ENCODE measurements at places on chromosomes 2 and 18.
A peak's percentile ranks its signal among the peaks of the same experiment; 100 is the strongest.

GRCh38 chr2:222353993-222354392 is 55.2 kb upstream of the PAX3 start:
- DNase-seq: no peak

- no peak for DNase-seq
Measured at GRCh38 chr2:15760232-15760910, 168.7 kb downstream of the DDX1 start.

- DNase-seq: no peak
Measured at GRCh38 chr2:196586511-196586991, 53.0 kb upstream of the CCDC150 start.

DNA sequence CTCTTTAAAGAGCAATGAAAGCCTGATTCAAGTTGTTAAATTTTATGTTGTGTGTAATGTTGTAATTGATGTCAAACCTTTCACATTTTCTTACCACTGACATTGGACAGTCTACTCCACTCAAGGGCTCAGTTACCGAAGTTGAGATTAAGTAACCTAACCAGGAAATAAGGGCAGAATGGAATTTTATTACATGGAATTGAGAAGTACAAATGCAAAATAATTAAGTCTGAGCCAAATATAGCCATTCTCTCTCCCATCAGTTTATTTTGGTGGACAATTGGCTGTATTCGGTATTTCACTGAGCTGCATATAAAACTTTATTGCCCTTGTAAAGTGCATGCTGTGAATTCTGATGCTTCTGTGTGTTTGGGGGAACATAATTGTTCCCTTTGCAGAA is 231.5 kb downstream of the TTC32 start:
- no peak for DNase-seq

DNA sequence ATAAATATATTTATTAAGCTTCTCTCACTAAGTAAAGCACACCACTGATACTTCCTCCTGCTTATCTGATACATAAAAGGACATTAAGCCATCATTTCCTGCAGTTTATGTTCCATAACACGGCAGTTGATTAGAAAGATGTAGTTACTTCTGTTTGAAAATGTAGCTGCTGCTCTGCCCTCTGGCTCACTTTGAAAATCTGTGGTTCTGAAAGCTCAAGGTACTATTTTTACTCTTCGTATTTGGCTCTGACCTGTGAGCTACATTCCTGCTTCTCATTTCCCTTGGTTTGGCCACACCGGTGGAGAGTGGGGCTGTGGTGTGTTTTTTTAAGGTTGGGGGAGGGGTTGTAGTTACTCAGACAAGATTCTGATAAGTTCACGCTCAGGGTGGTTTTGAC is 12.8 kb upstream of the TTN start:
- peak; percentile 16 for DNase-seq

DNA sequence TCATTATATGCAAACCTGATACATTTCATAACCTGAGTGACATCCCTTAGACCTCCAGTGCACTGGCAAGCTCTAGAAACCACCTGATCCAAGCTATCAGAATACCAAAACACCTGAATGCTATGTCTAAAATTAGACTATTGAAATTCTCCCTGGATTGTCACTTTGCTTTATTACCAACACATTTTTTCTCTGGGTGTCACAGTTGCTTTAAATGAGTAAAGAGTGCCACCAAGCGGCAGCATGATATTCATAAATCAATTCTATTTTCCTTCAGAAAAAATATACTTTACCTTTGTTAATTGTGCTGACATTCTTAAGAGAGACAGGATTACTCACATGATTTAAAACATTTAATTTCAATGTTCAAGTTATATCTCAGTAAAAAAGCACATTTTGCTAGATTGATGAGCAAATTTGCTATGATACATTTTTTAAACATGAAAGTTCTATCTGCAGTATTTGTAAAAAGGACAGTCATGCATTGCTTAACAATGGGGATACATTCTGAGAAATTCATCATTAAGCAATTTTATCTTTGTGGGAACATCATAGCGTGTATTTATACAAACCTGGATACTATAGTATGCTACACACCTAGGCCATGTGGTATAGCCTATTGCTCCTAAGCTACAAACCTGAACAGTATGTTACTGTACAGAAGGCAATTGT is 338.4 kb upstream of the SLC39A10 start:
- peak; percentile 63 for DNase-seq

- DNase-seq: no peak
Measured at GRCh38 chr2:2572393-2573204, 241.5 kb upstream of the MYT1L start.

- no peak for DNase-seq
Measured at GRCh38 chr2:122636097-122636496, 880.6 kb downstream of the TSN start.

GRCh38 chr2:238260883-238261282 is 21.0 kb upstream of the HES6 start:
- DNase-seq: no peak

DNA sequence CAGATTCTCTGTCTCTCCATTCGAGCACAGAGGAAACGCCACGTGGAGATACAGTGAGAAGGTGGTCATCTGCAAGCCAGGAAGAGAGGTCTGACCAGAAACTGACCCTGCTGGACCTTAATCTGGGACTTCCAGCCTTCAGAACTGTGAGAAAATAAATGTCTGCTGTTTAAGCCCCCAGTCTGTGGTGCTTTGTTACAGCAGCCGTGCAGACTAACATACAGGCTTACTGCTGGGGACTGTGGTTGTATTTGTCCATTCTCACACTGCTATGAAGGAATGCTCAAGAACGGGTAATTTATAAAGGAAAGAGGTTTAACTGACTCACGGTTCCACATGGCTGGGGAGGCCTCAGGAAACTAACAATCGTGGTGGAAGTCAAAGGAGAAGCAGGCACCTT is 432.7 kb downstream of the IRS1 start:
- DNase-seq: no peak

Measured in Jurkat, Clone E6-1 (cell line).